ENCODE measurements at places on chromosomes 1 and 21.

GRCh38 chr1:24588573-24588972, 32.7 kb downstream of the NCMAP start:
- no peak for DNase-seq

DNA sequence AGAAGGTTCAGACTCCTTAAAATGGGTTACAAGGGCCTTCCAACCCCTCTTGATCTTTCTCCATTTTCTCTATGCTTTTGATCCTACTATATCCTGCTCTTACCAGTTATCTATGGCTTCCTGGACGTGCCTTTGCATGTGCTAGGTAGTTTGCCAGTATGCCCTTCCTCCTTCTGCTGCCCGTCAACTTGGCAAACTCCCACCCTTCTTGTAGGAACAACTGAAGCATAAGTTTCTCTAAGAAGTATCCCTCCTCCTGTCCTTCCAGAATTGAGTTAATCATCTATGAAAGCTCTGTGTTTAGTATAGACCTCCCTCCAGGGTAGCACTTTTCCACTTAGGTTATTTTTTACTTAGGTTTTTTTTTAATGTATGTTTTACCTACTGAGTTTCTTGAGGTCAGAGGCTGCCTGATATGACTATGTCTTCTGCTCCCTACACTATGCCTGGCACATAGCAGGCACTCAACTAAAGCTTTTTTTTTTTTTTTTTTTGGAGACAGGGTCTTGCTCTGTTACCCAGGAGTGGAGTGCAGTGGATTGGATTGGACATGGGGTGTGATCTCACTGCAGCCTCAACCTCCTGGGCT, 10.0 kb upstream of the IGSF3 start:
- no peak for DNase-seq

DNA sequence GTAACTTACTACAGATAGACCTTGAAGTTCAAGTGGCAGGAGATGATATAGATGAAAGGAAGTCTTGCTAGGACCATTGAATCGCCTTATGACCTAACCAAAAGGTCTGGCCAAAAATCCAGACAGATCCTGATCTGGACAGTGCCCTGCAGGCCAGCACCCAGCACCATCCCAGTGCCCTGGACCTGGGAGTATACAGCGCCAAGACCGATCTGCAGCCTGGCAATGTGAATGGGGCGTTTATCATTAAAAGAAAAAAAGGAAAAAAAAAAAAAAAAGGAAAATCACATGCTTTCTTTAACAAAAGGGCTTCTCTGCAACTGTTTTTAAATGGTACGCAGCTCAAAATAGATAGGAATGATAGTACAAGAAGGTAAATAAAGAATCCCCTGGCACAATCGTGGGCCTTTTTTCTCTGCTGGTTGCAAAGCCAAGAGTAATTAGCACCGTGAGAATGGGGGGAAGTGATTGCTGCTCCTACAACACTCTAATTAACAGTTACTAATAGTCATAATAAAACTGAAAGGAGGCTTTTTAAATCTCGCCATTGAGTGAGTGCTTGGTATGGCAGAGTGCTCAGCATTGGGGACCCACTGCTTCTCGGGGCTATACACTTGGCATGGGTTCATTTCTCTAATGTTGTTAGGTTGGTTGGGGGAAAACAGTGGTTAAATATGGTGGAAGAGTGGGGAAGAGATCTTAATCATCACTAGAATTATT, 146.7 kb downstream of the KAZN start:
- DNase-seq: no peak

DNA sequence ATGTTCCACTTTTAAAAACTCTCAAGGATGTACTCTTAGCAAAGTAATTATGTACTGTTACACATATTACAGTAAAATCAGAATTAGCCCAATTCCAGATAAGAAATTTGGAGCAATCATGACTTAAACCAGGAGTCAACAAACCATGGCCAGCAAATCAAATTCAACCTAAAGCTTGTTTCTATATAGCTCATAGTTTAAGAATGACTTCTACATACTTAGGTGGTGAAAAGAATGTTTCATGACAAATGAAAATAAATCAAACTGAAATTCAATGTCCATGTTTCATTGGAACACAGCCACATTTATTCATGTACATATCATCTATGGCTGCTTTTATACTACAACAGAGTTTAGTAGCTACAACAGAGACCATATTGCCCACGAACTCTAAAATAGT, 35.1 kb downstream of the FRRS1 start:
- DNase-seq: no peak

DNA sequence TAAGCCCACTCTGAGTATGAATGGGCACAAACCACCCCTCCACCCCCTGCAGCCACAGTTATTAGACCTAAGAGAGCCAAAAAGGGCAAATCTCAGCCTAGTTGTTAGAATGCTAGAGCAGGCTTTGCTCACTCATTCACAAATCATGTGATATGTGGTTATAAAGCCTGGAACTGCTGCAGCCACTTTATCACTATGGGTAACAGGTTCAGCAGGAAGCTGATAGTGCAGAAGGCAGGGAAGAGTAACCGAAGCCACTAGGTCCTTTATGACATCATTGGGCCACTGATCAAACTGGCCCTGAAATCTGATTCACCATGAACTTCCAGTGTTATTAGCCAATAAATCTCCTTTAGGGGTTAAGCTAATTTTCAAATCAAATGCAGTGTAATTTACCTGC, 134.7 kb downstream of the GRIK1 start:
- no peak for DNase-seq

DNA sequence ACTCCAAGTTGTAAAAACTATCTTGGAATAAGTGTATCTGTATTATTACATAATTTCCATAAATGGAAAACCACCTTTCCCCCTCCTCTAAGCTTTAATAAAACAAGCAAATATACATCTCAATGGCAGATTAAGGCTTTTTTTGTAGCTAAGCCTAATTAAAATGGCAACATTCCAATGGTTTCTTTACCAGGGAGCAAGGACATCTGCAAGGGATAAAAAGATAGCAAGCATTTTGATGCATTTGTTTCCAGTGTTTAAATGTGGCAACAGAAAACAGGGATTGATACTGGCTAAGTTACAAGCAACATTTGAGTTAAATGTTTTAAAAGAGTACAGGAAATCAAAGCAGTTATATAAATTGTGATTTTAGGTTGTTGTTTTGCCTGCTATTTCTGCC, 1012.7 kb downstream of the ADGRL2 start:
- DNase-seq: no peak

- DNase-seq: no peak
These were observed 1.4 kb downstream of the NCF2 start for GRCh38 chr1:183588827-183589226.

GRCh38 chr21:38950435-38951094, 144.8 kb downstream of the ETS2 start:
- no peak for DNase-seq

- DNase-seq: peak; percentile 49
These were observed 837 bp downstream of the SLC16A1 start for GRCh38 chr1:112954945-112955772.

DNA sequence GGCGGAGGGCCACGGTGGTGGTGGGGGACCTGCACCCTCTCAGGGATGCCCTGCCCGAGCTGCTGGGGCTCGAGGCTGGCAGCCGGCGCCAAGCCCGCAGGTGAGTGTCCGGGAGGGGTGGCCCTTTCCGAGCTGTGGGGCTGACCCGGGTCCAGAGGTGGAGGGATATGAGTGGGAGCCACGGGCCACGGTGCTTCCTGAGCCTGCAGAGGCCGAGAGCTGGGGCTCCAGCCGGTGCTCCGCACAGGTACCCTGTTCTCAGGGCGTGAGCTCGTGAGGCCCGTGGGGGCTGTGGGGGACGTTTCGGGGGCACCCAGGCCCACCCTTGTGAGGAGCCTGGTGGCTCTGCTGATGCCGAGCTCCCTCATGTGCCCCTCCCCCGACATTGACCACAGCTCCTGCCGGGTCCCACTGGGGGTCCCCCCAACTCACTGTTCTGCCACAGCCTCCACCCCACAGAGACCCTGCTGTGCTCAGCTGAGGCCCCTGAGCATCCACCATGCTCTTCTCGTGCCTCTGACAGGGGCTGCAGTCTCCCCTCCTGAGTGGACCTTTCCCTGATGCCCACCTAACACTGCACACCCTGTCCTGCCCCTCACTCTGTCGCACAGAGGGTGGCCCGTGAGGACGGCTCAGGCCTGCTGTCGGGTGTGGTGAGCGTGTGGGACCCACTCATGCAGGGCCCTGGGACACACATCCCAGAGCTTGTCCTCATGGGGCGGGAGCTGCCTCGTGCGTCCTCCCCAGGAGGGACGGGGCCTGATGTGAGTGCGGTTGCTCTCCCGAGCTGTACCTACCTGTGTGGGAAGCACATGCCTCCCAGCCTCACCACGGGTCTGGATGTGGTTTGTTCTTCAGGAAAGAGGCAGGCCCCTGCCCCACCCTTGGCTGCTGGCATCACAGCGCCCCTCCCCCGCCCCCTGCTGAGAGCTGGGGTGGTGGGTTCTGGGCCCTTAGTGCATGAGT, 27.5 kb downstream of the SLX9 start:
- no peak for DNase-seq

DNA sequence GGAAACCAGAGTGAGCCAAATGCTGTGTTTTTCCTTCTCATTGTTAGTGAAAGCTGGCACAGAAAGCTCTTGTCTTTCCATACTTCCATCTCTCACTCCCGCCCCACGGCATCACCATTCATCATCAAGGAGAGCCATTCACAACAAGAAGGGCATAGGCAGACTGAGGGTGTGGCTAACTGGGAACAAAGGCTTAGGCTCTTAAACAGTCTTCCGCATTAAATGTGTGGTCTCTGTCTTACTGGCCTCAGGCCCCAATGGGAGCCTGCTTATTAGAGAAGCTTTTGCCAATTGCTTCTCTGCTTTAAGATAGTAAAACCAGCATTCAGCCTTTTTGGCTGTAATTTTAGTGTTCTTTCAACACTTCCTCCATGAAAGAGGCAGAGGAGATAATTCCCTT, 51.4 kb downstream of the TNFSF18 start:
- no peak for DNase-seq

- DNase-seq: no peak
These were observed 19.8 kb upstream of the LBR start for GRCh38 chr1:225447650-225448089.

DNA sequence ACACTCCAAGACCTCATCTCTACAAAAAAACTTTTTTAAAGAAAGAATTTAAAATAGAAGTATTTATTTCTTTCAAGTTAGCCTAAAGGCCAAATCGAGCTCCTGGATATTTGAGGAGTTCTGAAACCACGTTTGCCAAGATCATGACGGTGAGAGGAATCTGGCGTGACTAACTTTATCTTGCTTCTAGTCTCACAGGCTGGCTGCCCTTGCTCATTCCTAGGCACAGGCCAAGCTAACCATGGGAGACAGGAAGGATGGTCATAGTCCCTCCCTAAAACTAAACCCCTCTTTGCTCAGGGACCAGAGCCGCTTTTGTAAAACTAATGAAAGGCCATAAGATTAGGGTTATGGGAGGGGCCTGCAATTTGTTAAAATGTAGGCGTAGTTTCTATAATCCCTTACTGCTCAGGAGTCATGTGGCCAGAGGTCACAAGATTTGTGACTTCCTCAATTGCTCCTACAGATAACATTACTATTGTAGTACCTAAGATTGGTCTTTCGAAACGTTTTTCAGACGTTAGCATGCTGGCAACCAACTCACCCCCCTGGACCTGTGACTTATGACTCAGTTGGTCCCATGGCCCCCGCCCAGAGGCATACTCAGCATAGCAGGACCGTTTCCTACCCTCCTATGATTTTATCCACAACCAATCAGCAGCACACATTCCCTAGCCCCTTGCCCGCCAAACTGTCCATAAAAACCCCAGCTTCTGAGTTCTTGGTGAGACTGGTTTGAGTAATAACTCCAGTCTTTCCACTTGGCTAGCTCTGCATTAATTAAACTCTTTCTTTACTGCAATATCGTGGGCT, 425.0 kb downstream of the SMYD3 start:
- no peak for DNase-seq

GRCh38 chr1:20484519-20485462, 1.2 kb downstream of the CAMK2N1 start:
- no peak for DNase-seq

- no peak for DNase-seq
These were observed 8.7 kb downstream of the CTNNBIP1 start for GRCh38 chr1:9901148-9902059.

DNA sequence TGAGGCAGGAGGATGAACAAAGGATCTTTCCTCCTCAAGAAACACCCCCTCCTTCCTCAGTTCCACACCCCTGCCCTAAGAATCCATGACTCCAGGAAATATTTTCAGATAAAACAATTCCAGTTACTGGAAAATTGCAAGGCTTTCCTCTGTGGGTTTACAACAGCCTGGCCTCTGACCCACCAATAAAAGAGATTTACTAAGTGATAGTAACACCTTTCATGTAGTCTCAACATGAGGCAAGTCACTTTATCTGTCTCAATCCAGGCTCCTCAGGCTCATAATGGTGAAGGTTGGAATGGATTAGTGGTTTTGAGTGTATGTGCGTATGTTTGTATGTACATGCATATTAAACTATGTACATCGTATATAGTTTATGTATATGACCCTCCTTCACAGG, 71.4 kb upstream of the PPP2R5A start:
- no peak for DNase-seq

DNA sequence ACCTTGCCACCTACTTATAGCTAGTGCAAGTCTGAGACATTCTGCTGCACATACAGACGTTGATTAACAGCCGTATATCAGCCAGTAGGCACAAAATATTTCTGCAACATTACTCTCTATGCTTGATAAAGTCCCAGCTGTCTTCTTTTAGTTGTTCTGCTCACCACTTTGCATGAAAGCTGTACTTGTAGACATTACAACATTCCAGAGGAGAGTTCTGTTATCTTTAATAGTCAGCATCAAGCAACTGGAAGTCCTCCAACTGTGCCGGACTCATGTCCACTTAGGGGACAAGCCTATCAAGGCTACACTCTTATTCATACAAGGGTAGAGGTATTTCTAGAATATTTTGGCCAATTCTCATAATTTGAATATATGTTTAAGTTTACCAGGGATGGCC, 50.0 kb downstream of the CACHD1 start:
- no peak for DNase-seq

DNA sequence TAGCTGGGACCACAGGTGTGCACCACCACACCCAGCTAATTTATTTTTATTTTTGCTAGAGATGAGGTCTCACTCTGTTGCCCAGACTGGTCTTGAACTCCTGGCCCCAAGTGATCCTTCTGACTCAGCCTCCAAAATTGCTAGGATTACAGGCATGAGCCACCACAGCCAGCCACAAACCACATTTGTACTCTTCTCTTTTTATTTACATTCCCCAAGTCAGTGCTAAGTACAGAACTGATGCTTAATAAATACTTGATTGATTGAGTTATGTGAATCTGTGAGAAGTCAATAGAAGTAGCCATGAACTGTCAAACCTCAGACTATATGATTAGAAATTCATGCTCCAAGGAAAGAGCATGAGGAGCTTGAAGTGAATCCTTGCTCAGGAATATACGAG, 48.5 kb upstream of the S1PR1 start:
- DNase-seq: no peak
